ENCODE measurements at places on chromosomes 3 and 15.

- no peak for DNase-seq
These were observed 108.1 kb downstream of the ROBO2 start for GRCh38 chr3:77147836-77148578.

GRCh38 chr15:41443275-41443674, 26.4 kb downstream of the RTF1 start:
- DNase-seq: no peak

- no peak for DNase-seq
These were observed 21.6 kb upstream of the RGMA start for GRCh38 chr15:93110502-93111040.

DNA sequence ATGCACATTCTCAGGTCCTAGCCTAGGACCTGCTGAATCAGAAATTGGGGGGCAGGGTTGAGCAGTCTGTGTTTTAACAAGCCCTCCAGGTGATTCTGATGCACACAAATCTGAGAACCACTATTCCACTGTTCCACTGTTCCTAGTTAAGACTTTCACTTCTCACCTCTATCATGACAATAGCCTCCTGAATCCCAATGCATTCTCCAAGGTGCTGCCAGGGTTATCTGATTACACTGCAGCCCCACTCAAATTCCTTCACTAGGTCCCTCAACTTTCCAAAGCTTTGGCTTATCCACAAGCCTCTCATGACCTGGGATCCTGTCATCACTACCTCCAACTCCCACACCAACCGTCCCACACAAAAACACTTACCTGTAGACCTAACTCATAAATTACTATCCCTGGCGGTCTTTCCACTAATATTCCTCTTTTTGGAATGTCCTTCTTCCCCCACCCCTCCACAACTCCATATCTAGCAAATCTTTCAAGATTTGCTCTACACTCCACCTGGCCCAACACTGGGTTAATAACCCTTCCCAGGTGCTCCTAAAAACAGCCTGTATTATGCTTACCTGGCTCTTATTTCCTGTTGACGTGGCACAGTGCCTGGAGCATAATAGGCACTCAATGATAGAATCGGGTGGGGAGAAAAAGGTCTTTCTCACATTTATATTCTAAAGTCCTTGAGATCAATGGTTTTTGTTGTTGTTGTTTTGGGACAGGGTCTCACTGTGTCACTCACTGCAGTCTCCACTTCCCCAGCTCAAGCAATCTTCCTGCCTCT, 27.2 kb downstream of the TBL1XR1 start:
- DNase-seq: no peak

DNA sequence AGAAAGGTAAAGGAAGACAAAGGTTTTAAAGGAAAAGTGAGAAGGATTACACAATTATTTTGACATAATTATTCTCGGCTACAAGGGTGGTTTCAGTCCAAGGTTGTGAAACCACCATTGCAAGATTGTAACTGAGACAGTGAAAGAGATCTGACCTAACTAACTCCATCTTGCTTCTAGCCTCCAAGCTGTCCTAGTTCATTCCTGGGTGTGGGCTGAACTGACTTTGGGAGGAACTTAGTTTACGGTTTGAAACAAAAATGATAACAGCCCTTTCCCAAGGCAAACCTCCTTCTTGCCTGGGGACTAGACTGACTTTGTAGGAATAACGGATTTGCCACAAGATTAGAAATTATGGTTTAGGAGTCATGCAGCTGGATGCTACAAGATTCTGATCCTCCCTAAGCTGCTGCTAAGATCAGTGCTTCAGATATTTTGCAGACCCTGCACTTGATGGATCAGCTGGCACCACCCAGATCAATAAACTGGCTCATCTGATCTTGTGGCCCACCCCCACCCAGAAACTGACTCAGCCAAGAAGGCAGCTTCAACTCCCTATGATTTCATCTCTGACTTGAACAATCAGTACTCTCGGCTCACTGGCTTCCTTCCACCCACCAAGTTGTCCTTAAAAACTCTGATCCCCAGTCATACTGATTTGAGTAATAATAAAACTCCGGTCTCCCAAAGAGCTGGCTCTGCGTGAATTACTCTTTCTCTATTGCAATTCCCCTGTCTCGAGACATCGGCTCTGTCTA, 57.7 kb upstream of the AADACL2 start:
- DNase-seq: no peak

- DNase-seq: no peak
These were observed 327.1 kb downstream of the SATB1 start for GRCh38 chr3:18097989-18098388.

- DNase-seq: no peak
These were observed 1.1 kb downstream of the CASR start for GRCh38 chr3:122184591-122184929.

- no peak for DNase-seq
These were observed 64.2 kb upstream of the EPHA6 start for GRCh38 chr3:96750094-96750767.

All from stimulated activated CD8-positive, alpha-beta memory T cell treated with anti-CD3 and anti-CD28 coated beads, Interleukin-12 subunit alpha, Interleukin-12 subunit beta, amount 100 ng/mL, for 4 hours (primary cell).